ENCODE measurements at places on chromosomes 12 and 14.

GRCh38 chr12:114588061-114588460, 95.9 kb downstream of the TBX3 start:
- no peak for DNase-seq

GRCh38 chr14:70665448-70666360, 24.0 kb downstream of the TTC9 start:
- no peak for DNase-seq

DNA sequence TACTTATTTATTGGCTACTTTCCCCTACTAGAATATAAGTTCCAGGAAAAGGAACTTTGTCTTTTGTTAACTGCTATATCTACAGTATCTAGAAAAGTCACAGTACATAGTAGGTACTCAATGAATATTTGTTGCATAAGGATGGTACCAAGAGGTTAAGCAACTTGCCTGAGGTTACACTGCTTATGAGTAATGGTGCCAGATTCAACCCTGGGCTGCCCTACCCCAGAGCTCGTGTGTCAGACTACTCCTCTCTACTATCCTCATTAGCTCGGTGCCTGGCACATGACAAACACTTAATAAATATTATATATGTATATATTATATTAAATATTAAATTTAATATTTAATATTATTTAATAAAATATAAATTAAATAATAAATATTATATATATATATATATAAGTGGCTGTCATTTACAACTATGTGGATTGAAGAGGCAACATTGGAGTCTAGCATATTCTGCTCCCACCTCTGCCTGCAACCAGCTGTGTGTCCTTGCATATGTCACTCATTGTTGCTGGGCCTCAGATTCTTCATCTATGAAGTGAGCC, 25.4 kb downstream of the UTP20 start:
- no peak for DNase-seq

DNA sequence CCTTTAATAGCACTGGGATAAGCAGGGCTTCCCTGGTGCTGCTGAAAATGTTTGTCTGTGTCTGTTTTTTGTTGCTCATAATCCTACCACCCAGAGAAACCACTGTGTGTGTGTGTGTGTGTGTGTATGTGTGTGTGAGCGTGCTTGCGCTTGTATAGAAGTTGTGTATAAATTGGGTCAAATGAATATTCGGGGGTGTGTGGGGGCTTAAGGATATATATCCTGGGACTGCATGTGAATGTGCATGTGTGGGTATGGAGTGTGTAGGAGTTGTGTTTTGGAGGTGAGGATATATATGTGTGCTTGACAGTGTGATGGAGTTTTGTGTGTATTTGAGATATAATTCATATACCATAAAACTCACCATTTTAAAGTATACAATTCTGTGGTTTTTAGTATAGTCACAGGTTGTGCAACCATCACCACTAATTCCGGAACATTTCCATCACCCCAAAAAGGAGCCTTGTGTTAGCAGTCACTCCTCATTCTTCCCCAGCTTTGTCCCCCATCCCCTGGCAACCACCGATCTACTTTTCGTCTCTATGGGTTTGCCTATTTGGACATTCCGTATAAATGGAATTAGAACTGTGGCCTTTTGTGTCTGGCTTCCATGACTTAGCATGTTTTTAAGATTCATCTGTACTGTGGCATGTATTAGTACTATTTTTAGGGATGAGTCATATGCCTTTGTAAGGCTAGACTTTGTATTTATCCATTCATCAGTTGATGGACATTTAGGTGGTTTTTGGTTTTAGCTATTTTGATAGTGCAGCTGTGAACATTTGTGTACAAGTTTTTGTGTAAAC, 25.6 kb downstream of the TCTN1 start:
- no peak for DNase-seq

GRCh38 chr14:61973981-61974380, 211.8 kb downstream of the SNAPC1 start:
- no peak for DNase-seq

DNA sequence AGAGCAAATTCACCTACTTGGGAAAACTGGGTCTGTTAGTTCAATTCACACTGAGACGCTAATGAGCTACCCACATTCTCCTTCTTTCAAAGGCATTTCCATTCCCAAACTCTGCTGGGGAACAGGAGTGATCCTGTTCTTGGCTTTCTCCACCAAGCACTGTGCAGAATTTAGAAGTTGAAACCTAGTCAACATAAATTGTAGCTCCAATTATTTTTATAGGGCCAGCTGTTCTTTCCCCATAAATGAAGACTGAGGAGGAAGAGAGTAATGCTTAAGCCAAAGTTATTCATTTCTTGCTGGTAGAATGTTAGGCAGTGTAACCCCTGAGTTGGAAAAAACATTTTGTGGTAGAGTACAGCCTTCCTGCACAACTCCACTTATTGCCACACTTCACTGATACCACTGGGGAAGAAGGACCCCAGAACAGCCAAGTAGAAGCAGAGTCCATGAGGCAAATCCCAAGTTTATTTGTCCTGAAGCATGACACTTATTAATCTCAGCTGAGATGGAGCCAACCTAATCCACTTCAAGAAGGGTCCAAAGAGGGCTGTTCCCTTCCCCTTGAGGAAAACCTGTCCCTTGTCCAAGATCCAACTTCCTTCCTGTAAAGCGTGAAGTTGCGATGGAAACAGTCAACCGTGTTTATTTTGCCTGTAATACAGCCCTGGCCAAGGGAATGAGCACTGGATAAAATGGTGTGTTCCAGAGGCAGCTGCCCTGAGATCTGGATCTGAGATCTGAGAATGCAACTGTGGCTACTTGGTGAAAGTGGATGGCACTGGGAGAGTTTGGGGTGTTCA, 151.8 kb downstream of the TBX5 start:
- DNase-seq = no peak

- DNase-seq = no peak
Measured at GRCh38 chr12:97800561-97800960, 338.0 kb downstream of the RMST start.

DNA sequence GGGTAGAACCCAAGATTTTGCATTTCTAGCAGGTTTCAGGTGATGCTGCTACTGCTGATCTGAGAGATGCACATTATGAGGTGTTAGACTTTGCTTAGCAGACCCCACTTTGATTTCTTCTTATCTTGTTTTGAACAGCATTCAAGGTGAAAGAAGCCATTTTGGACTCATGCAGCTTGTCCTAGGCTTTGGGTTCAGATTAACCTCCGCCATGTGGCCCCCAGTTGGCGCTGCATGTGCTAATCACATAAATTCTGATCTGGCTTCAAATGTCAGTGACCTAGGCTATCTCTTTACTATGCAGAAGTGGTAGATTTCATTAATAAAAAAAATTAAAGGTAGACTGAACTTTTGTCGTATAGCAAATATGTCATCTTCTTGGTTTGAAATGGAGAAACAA, 89.8 kb upstream of the DYRK2 start:
- no peak for DNase-seq

- no peak for DNase-seq
Measured at GRCh38 chr14:95951359-95951758, 74.7 kb downstream of the TUNAR start.

GRCh38 chr12:115859231-115859630, 418.3 kb downstream of the MED13L start:
- no peak for DNase-seq

DNA sequence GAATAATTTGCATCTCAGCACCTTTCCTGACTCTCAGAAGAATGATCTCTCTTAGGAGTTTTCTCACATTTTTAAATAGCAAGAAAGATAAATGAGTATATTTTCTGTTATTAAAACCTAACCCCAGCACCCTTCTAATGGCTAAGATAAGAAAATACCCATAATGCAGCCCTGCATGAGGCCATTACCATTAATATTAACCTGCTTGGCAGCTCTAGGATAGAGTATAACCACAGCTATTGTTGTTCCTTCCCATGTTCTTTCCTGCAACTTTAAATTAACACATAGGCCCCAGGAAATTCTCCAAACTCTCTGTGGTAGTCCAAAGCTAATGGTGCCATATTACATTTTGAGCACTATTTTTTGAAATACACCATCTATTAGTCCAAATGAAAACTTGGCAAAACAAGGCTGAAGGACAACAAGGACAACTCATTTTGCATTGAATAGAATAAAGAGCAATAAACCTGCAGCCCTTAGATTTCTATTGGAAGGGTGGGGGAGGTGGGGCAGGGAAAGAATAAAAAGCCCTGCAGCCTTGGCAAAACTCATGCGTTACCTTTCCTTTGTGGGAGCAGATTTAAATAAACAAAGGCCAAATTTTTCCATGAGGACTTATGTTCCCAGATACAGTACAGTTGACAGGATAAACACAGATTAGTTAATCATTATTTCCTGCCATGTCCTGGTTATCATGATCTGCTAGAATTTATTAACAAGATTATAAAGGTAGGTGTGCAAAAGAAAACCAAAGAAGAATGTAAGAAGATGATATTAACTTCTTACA, 46.9 kb downstream of the BTG1 start:
- no peak for DNase-seq

GRCh38 chr12:51662728-51663154, 71.7 kb downstream of the SCN8A start:
- no peak for DNase-seq

DNA sequence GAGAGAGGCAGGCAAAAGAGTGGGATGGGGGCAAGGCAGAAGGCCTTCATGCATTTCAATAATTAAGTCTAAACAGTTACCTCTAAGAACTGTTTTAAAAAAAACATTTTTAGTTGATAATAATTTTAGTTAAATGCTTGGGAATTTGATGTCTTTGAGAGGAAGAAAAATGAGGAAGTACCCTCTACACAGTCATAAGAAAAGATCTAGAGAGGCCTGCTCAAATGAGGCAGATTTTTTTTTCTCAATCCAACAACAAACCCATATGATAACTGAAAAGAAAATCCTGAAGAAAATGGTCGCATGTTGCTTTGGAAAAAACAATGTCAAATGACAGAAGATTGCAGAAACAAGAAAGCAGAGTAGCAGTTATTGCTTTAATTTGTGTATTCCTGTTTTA, 25.6 kb downstream of the SINHCAF start:
- DNase-seq = no peak

- no peak for DNase-seq
Measured at GRCh38 chr14:68451696-68452373, 341.0 kb downstream of the ZFP36L1 start.

GRCh38 chr14:70563417-70563816, 28.6 kb upstream of the ADAM20 start:
- DNase-seq = no peak

- DNase-seq = no peak
Measured at GRCh38 chr12:31629756-31630732, 29.4 kb upstream of the ETFBKMT start.

DNA sequence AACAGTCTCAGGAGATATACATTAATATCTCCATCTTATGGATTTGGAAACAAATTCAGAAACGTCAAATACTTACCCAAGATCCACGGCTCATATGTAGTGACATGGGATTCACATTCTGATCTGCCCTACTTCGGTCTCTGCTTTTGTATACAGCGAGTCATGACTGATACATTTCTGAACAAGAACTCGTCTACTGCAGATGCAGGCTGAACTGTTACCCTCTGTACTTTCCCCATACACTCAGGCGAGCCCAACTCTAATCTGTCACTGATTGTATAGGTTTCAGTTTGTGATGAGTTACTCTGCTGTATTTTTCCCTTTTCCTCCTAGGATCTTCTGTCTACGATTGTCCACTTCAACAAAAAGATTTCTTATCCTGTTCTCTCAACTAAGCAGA, 441.6 kb downstream of the CCDC91 start:
- no peak for DNase-seq

GRCh38 chr14:95015046-95015445, 142.3 kb downstream of the DICER1 start:
- no peak for DNase-seq

DNA sequence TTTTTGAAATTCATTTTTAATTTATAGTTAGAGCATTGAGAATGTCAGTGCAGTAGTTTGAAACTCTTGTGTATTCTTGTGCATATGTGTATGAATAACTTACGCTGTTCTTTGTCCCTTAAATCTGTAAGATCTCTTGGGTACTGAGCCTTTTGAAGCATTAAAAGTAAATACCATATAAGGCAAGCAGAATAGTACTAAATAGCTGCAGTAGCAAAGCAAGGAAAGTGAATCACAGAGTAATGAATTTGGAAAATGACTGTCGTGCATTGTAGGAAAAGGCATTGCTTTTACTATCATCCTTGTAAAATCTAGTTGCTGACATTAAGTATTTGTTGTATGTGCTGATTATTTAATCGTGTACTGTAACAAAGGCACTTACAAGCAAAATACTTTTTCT, 12.1 kb downstream of the CNOT2 start:
- DNase-seq = no peak

GRCh38 chr12:47207340-47207717, 127.6 kb upstream of the AMIGO2 start:
- peak; percentile 39 for DNase-seq

GRCh38 chr14:103058164-103059055, 1.1 kb upstream of the CDC42BPB start:
- DNase-seq = no peak

DNA sequence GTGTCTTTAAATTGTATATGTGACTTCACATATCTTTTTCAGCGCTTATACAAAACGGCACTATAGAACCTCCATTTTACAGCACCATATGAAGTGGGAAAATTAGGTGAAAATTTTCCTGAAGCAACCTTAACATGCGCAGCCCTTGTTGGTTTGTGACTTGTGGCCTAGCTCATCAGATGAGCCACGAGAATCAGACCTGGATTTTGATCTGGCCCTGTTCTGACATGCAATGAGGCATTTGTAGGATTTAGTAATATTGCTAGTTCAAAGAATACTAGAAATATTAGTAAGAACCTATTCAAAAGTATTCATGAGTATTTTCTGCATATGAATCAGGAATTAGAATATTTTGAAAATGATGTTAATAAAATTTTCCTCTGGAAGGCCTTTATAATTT, 2.9 kb downstream of the CDKN1B start:
- no peak for DNase-seq

GRCh38 chr12:20629414-20630156, 65.5 kb upstream of the SLCO1C1 start:
- DNase-seq = no peak

- DNase-seq = no peak
Measured at GRCh38 chr12:1205512-1206060, 214.6 kb downstream of the ERC1 start.

GRCh38 chr12:8639936-8640335, 22.7 kb downstream of the MFAP5 start:
- DNase-seq = no peak

- DNase-seq = peak; percentile 72
Measured at GRCh38 chr14:69625299-69626131, 14.1 kb downstream of the SUSD6 start.

DNA sequence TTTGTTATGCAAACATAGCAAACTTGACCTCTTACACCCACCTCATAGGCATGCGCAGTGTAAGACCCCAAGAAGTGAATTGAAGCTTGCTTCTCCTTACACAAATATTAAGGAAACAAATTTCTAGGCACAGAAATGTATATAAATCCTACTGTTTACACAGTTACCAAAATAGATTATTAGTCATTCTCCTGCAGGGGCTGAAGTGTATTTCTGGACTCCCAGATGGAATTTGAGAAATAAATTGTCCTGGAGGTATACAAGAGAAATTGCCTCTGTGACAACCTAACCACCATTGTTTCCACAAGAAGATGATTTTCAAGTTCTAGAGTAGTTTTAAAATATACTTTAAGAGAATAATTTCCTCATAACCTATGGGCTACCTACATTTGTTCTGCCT, 656.0 kb upstream of the MDGA2 start:
- DNase-seq = no peak
